ENCODE measurements at places on chromosomes 13 and 19.
A peak's percentile ranks its signal among the peaks of the same experiment; 100 is the strongest.

DNA sequence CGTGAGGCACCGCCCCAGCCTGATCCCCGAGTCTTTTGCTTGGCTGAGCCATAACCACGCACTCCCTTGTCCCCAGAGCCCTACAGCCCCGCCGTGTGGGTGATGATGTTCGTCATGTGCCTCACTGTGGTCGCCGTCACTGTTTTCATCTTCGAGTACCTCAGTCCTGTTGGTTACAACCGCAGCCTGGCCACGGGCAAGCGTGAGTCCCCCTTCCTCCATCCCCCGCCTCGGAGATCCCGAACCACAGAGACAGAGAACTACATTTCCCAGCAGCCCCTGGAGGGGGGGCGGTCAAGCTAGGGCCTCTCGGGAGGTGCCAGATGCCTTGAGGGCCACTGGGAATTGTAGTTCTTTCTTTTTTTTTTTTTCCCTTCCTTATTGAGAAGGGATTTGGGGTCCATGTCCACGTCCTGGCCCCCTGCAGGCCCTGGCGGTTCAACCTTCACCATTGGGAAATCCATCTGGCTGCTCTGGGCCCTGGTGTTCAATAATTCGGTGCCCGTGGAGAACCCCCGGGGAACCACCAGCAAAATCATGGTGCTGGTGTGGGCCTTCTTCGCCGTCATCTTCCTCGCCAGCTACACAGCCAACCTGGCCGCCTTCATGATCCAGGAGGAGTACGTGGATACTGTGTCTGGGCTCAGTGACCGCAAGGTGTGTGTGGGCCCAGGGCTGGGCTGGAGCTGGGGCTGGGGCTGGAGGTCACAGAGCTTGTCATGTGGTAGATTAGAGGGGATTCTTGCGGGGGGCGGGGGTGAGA, 25.9 kb downstream of the GRIN2D start:
- DNase-seq, result no peak

DNA sequence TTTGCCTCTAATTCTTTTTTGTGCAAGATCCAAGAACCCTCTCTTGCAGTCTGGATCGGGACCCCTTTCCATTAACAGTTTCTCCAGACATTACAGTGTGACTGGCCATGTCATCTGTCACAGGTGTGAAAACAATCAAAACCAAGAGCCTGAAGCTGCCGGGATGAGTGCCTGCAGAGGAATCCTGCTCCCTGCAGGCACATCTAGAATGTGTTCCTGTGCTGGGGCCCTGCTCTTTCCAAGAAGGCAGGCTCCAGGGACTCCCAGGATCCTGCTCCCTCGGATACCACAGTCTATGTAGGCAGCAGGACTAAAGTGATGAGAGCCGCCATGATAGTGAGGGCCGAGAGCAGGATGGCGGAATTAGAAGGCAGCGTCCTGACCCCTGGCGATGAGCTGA, 38.8 kb downstream of the CCDC169 start:
- DNase-seq, result no peak

- DNase-seq, result no peak
Measured at GRCh38 chr13:112638919-112639318, 50.9 kb upstream of the ATP11A start.

GRCh38 chr13:106205871-106206270, 329.6 kb downstream of the EFNB2 start:
- DNase-seq, result no peak

DNA sequence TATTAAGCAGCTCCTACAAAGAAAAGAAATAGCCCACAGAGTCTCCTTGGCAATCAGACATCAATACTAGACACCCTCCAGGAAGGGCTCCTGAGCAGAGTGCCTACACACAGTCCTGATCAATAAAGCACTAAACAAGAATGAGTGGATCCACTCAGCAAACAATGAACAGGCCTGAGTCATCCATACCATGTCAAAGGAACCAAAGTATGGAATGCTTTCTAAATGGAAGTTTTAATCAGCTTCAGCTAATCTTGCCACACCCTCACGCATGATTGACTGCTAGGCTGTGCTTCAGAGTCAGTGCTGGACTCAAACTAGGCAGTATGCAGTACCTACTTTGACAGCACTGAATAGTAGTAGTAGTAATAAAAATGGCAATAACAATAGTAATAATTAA, 392.7 kb upstream of the HTR2A start:
- DNase-seq, result no peak

DNA sequence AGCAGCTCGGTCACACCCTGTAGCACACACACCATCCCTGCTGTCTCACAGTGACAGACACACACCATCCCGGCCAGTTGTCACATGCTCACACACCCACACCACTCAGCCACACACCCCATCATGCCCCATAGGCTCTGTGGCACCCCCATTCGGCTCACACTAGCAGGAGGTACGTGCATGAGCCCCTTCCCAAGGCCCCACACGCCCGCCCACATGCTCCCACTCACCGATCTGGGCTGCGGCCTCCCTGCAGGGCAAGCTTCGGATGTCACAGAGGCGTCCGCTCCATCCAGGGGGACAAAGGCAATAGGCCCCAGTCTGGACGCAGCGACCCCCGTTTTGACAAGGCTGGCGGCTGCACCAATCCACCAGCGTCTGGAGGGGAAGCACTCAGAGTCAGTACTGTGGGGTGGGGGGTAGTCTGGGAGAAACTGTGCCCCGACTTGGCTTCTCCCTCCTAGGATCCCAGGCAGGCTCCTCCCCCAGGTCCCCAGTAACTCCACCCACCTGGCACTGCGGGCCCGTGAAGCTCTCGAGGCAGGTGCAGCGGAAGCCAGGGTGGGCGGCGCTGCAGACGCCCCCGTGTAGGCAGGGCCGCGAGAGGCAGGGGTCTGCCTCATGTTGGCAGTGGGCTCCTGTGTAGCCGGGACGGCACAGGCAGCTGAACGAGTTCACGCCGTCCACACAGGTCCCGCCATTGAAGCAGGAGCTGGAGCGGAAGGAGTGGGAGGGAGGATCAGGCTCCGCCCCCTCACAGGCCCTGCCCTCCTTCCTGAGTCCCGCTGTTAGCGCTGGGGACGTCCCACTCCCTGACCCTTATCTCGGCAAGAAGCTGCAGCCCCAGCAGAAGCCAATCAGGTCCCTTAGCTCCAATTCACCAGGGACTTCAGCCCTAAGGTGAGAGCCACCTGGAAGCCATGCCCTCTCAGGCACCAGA, 20.1 kb downstream of the NOTCH3 start:
- DNase-seq, result no peak

GRCh38 chr13:25902455-25902854, 149.4 kb downstream of the SHISA2 start:
- no peak for DNase-seq

GRCh38 chr13:22625691-22626090, 555.1 kb upstream of the SGCG start:
- no peak for DNase-seq

GRCh38 chr13:86567119-86567518, 767.9 kb upstream of the SLITRK6 start:
- DNase-seq, result no peak

DNA sequence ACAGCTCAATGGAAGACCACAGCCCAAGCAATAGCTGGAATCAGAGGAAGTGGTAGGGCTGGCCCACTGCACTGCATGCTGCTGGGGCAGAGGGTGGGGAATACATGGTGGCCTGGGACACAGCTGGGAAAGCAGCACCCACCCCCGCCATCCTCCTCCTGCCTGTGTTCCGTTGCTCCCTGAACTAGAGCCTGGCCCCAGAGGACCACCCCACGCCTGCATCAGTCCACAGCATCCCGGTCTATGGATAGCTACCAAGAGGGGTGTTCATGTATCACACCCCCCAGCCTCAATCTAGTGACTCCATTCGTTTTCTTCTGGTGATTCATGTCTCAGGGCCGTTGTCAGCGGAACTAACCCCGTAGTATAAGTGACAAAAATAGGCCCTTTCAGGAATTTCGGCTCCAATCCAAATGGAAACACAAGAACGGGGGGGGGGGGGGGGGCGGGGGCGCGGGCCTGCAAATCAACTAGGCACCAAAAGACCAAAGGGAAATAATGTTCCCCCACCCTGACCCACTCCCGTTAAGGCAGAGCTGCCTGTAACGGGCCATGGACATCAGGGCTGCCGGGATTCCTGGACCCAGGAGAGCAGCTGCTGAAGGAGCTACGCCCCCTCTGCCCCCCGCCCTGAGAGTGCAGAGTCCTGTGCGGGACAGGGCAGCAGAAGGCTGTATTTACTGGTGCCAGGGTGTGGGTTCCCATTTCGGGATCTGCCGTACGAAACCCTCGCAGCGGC, 18.9 kb upstream of the EPHX3 start:
- no peak for DNase-seq

DNA sequence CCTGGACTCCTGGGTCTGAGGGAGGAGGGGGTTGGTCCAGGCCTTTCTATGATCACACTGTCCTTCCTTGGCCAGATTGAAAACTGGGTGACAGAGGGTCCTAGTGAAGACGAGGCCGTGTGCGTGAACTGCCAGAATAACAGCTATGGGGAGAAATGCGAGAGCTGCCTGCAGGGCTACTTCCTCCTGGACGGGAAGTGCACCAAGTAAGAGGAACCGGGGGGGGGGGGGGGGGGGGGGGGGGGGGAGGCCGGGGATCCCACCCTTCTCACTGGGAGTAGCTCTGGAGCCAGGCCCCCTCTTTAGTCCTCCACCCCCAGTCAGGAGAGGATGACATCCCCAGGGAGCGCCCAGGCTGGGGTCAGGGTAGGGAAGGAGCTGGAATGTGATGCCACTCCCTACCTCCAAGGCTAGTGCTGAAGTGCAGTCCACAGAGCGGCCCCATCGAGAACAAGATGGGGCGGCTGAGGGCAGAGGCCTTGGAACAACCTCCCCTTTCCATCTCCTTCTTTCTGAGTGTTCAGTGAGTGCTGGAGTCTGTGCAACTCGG, 19.4 kb downstream of the CNFN start:
- DNase-seq, result no peak

DNA sequence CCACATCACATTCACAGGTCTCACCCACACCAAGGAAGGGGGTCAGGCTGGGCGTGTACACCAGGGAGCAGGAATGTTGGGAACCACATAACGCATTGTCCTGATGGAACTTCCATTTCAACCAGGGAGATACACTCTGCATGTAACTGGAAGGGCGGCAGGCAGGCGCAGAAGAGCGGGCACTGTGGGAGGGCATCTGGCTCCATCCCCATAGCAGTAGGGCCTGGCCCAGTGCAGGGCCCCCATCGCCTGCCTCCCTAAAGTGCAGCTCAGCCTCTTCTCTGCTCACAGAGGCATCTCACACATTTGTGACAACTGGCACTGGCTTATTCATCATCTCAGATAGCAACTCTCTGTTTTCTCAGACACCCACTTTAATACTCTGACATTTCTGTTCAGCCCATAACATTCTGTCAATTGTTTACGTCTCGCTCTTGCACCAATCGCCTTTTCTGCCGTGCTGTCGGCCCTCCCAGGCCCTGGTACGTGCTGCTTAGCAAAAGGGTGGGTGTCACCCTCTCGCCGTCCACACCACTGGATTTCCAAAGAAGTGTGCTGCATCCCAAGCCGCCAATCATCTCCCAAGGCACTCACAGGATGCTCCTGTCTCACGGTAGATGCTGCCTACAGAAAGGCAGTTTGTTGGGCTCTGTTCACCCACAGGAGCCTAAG, 353.3 kb upstream of the ZNF507 start:
- DNase-seq, result no peak

GRCh38 chr19:49672131-49672919, 4.7 kb upstream of the PRMT1 start:
- DNase-seq, result peak; percentile 67

DNA sequence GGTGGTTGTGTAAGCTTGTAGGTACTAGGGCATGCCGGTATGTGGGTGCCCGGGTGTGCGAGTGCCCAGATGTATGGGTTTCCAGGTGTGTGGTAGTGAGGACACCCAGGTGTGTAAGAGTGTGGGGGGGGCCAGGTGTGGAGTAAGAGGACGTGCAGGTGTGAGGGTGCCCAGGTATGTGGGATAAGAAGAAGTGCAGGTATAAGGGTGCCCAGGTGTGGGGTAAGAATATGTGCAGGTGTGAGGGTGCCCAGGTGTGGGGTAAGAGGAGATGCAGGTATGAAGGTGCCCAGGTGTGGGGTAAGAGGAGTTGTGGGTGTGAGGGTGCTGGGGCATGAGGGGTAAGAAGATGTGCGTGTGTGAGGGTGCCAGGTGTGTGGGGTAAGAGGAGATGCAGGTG, 14.3 kb downstream of the MARK4 start:
- no peak for DNase-seq

GRCh38 chr19:49362048-49362928, at the start of gene TEAD2:
TEAD2 (minus strand) TSS chr19:49362416; CDS start chr19:49360075, 2,341 bp downstream.
- DNase-seq, result no peak

- DNase-seq, result no peak
Measured at GRCh38 chr13:101515504-101515903, 63.0 kb downstream of the ITGBL1 start.

- no peak for DNase-seq
Measured at GRCh38 chr19:54030895-54031586, 32.7 kb downstream of the VSTM1 start.

- no peak for DNase-seq
Measured at GRCh38 chr19:42193706-42194105, 23.8 kb downstream of the DEDD2 start.

DNA sequence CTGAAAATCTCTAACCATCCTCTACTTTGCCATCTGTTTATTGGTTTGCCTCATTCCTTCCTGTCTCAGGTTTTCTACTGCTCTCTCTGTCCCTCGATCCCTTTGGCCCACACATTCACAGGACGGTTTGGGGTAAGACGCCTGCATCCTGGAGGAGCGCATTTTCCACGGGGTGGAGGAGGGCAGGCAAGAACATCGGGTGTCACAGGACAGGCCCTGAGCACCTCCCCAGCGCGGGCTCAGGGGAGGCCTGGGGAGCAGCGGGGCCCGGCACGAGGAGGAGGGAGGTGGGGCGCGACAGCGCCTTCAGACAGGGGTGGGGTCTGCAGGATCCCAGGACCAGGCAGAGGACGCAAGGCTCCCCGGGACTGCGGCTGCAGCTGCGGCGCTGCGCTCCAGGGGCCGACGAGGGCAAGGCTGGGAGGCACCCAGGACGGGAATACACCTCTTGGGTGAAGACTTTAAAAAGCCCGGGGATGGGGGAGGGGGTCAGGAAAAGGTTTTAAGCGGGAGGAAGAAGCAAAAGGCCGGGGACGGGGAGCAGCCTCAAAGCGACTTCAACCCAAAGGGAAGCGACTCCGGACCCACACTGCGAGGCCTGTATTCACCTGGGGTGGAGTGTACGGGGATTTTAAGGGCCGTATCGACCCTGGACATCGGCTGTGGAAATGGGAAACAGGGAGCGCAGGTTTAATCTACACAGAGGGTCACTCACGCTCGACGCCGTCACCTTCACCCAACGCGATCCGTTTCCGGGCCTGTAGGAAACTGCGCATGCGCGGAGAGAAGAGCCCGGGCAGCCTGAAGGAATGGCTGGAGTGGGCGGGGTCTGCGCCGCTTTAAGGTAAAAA, at the start of gene ZNF415:
Gene ZNF415, minus strand, starts transcription at position 770 of the 851 bp plus-strand sequence. CDS start 10,234 bp downstream, outside the sequence.
- DNase-seq, result no peak

GRCh38 chr19:46542428-46543230, 47.0 kb upstream of the PNMA8B start:
- DNase-seq, result peak; percentile 37

Measured in NCI-H524 treated with DMSO at 0.1 percent for 48 hours (cell line).